ENCODE measurements at places on chromosomes 7 and 10. TPM values are rescaled to one million over a fixed set of nuclear protein-coding genes. Genes with fewer than 3 reads are reported as not detected.

Gene ITPRID1
- not detected for polyA plus RNA-seq

Gene ATAD1
- 71.4 TPM for polyA plus RNA-seq

- no peak for DNase-seq
Observed at GRCh38 chr7:74396993-74397392, 56.7 kb upstream of the GTF2IRD1 start.

DNA sequence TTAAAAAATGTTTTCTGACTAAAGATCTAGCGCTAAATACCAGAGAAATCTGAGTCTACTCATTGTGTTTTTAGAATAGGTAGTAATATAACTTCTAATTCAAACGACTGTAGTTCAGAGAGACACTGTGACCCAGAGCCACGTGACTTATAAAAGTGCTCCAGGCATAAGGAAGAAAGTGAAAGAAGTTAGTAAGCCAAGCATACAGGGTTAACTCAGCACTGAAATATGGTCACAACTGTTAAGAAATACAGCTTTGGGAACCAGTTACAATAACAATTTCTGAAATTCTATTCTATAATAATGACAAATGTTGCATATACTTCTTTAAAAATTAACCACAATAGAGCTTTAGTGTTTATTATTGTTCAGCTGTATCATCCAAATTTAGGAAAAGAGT is 119.1 kb downstream of the TFEC start:
- DNase-seq, result no peak

DNA sequence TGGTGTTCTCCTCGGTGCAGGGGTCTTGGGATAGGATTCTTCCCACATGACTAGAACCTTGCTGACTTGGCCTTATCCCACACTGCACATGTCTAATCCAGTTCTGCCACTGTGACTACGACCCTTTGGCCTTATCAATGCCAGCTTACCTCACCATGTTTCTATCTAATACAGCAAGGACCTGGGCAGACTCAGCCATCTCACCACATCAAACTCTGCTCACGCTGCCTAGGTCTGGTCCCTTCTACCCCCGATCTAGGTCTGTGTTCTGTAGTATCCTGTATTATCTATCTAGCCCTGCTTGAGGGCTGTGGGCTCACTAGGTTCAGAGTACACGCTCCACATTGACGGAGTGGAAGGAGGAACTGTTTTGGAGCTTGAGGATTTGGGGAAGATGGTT is 282.4 kb downstream of the HPSE2 start:
- no peak for DNase-seq

DNA sequence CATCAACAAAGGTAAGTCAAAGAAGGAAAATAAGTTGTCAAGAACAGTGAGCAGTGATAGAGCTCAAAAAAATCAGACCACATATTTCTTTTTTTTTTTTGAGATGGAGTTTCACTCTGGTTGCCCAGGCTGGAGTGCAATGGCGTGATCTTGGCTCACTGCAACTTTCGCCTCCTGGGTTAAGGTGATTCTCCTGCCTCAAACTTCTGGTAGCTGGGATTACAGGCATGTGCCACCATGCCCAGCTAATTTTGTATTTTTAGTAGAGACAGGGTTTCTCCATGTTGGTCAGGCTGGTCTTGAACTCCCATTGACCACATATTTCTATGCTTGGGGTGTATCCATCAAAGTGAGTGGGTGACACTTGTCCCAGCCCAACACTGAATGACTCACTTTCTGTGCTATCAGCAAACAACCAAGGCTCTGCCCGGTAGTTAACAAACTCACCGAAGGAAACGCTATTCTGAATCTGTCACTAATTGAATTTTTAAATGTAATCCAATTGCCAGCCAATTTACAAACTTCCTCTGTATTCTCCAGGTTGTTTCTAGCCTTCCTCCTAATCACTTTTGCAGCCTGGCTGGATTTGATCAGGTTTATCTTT is 19.6 kb upstream of the SMNDC1 start:
- DNase-seq, result no peak

DNA sequence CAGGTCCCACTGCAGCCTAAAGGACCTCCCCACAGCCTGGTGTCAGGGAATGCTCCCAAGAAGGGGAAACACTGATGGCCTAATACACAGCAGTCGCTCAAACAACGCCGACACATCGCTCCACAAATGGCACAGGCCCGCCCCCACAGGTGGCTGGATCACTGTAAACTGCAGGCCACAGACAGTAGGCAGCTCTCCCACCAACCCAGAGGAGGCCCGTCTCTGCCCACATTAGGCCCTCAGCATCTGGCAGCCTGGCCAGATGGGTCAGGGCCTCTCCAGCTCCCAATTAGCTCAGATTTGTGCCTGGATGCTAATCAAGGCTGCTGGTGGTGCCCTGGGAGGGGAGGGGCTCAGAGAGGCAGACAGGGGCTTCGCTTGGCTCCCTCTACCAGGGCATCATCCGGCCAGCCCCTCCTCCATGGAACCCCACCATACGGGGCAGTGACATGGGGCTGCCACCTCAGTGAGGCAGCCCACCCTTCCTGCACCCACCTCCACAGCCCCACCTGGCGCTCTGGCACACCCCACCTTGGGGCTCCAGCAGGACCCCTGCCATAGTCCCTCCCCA is 42.7 kb downstream of the CAMK2B start:
- DNase-seq, result no peak

DNA sequence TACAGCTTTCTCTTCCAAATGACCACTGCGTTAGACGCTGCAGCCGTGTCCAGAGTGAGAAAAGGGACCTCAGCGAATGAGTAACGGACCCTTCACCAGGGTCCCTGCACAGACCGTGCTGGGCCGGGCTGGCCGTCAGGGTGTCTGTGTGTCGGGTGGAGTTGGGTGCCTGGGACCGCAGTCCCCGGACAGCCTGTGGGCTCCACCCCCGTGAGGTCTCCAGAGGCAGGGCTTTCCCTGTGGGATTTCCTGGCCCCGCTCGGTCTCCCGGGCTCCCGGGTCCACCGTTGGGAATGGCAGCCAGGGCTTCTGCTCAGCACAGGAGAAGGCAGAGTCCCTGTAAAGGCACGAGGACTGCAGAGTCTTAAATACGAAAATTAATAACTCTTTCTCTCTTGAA is 509.7 kb downstream of the TCERG1L start:
- DNase-seq, result no peak

GRCh38 chr7:131574741-131575140 is 18.3 kb upstream of the PODXL start:
- no peak for DNase-seq

GRCh38 chr7:102897856-102898531 is 14.8 kb upstream of the LRRC17 start:
- no peak for DNase-seq

DNA sequence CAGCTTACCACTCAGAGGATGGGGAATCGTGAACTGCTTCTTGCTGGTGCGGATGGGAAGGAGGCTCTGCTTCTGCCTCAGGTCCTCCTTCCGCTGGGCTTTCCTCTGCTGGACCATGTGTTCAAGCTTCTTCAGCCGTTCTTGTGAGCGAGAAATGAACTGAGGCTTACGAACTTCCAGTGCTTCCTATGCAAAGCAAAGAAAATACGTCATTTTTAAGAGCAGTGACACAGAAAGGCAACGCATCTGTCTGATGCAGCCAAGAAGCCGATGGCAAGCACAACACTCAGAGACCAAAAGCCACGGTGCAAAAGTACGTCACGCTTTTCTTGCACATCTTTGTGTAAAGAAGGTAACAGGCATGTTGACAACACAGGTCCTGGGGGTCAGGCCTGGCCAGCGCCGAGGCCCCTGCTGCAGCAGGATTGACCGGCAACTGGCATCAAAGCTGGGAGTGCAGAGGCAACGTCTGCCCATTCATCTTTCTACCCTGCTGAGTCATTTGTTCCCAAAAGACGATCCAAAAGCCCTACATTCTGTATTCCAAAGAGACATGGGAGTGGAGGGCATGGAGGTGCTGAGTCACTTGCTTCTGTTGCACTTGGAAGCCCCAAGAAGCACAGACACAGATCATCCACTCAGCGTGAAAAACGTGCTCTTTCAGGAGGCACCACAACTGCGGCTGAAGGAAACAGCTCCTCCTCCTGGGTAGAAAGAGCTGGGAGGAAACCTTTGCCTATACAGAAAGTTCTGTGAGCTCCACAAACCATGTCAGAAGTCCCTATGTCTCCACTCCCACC is 71.0 kb upstream of the ADAM12 start:
- no peak for DNase-seq

DNA sequence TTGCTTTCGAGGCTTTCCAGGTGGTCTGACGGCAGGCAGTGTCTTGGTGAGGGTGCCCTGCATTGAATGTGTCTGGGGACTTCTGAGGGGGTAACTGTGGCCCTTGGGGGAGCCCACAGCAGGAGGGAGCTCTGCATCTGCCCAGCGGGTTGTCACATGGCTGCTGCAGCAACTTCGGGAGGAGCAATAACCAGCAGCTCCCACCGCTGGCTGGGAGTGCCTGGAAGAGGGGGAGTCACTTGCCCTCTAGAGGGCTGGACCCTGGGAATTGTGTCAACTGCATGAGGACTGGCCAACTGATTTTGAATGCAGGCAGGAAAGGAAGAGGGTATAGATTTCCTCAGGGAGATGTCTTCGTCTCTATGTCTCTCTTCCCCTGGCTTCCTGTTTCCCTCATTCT is 26.4 kb downstream of the C10orf120 start:
- DNase-seq, result no peak
